ENCODE measurements at places on chromosomes 5 and 9.

DNA sequence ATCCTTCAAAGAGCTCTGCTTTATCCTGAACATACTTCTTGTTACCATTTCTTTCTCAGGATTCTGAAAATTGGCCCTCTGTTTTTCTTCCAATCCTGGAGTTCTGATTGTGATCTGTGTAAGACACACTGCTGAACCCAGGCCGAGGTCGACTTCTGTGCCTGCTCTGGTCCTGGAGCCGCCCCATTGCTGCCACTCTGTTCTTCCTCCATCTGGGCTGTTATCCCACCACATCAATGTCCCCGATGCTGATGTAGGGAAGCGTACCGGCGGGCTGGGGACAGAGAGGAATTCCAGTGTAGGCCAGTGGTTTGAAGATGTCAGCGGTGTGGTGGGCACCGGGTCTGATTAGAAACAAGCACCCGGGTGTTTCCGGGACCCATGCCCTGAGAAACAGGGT is 102.5 kb downstream of the LIFR start:
- no peak for DNase-seq

- no peak for DNase-seq
Measured at GRCh38 chr9:14311171-14311949, 2.6 kb downstream of the NFIB start.

GRCh38 chr9:27414220-27414761 is 109.8 kb upstream of the IFNK start:
- DNase-seq = no peak

DNA sequence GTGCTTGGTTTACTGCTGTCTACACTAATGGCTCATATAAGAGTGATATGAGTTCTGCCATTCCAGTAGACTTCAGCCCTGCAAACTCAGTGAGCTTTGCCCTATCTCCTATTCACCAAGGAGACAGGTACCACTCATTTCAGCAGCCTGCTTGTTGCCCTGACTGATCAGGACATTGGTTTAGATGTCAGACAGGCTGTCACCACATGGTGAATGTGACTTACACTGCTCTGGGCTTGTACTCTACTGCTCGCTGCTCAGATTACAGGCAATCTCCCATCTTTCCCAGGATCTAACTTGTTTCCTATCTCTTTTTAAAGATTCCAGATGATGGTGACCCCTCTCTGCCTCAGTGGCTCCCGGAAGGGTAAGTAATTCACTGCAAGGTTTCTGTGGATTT is 123.3 kb upstream of the RUSC2 start:
- DNase-seq = no peak
